ENCODE measurements at places on chromosomes 3 and 15.

GRCh38 chr3:37582086-37582485 is 279.6 kb upstream of the CTDSPL start:
- no peak for DNase-seq

DNA sequence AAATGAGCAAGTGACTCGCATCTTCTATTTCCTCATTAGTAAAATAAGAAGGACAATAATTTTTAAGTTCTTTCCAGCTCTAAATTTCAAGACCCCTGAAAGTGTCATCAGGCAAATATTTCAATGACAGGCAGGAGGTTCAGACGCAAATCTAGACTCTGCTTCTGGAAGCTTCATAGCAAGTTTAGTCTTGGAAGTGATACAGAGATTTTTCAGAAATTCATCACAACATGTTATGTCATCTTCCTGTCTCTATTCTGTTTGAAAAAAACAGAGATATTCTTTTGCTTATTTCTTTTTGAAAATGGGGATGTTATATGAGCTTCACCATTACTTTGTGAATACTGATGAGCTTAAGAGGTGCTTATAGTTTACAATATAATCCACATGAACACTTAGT is 74.0 kb downstream of the C3orf85 start:
- DNase-seq: no peak

GRCh38 chr15:58146749-58147148 is 8.6 kb downstream of the AQP9 start:
- no peak for DNase-seq

GRCh38 chr3:190617185-190617584 is 103.3 kb downstream of the IL1RAP start:
- no peak for DNase-seq

GRCh38 chr3:100079328-100079727 is 35.0 kb downstream of the FILIP1L start:
- DNase-seq: no peak

DNA sequence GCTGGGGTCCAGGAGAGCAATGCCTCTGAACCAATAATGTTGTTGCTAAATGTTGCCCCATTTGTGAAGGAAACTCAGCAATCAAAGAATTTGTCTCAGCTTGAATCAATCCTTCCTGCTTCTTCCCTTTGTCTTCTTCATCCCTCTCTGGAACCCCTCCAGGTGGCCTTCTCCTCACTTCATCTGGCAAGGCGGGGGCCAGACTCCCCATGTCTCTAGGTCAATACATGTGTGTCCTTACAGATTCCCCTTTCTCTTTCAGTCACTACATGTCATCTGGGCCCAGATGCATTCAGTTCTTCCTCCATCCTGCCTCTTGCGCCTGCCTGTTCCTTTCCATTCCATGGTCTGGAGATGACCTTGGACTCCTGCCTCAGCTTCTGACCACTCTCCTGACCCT is 8.0 kb upstream of the LTF start:
- no peak for DNase-seq

GRCh38 chr3:104909198-104909597 is 457.5 kb upstream of the ALCAM start:
- no peak for DNase-seq

- DNase-seq: no peak
These were observed 293.6 kb downstream of the FGF12 start for GRCh38 chr3:192433704-192434103.

DNA sequence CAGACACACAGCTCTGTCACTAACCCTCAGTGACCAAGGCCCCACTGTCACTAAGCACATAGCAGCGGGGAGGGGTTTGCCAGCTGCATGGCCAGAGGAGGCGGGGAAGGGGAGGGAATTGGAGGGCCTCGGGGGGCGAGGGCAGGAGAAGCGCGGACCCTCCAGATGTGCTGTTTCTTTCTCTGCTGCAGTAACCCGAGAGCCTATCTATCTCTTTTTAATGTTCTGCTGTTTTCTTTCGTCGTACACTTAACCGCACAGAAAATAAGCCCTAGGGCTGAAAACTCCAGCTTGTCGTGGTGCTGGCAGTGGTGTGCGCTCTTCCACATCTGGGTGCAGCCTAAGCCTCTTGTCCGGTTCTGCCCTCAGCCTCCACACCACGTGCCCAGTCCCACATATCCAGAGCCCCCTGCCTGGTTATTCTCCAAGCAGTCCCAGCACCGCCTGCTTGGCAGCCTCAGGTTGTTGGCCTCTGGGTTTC is 51.1 kb downstream of the BDH1 start:
- DNase-seq: no peak

DNA sequence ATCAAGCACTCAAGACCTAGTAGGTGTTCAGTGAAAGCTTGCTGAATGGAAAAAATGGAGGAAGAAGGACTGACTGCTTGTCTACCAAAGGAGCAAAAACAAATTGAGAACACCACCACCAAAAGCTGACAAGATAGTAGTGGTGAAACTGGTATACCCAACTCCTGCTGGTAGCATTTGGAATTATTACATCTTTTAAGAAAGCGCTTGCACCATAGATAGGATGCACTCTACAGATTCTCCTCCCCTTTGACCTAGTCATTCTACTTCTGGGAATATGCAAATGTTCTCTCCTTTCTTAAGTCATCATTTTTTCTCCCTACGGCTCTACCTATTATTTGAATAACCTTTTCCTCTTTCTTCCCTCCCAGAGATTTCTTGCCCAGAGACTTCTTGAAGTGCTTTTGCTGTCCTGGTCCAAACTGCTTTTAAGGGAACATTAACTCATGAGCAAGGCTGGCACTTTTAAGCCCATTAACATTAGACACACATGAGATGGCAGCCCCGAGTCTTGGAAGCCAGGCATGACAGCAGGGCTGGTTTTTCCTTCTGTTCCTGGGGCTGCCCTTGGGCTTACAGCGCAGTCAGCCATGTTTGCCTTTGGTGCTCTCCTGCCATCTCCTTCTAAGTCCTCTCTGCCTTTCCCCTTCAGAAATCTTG is 75.0 kb upstream of the TLE3 start:
- no peak for DNase-seq

GRCh38 chr3:59517388-59517787 is 467.6 kb upstream of the CFAP20DC start:
- no peak for DNase-seq

- no peak for DNase-seq
These were observed 20.3 kb downstream of the GYG1 start for GRCh38 chr3:149011676-149012075.

DNA sequence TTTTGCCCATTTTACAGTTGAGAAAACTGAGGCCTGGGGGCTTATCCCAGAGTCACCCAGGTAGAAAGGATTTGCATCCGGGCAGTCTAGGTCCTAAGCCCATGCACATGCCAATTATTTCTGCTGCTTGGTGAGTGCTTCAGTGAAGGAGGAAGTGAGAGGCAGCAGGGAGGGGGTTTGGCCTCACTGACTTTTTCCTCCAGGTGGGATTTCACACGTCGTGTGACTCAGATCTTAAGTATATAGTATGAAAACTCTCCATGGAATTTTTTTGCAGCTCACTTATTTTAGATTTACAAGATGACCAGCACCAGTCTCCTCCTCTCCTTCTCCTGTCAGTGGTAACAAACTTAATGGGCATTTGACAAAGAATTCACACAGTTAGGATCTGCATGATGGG is 4.6 kb downstream of the ITGA11 start:
- DNase-seq: no peak

DNA sequence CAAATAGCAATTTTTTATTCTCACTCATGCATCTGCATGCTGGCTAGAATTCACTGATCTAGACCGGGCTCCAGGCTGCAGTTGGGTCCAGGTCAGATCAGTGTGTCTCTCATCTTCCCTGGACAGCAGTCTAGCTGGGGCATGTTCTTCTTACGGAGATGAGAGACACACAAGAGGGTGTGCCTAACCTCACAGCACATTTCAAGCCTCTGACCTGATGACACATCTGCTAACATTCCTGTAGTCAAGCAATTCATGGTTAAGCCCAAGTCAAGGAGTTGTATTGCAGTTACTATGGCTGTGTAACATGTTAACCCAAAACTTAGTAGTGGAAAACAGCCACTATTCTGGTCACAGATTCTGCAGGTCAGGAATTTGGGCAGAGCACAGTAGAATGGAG is 13.1 kb downstream of the BSN start:
- DNase-seq: no peak

DNA sequence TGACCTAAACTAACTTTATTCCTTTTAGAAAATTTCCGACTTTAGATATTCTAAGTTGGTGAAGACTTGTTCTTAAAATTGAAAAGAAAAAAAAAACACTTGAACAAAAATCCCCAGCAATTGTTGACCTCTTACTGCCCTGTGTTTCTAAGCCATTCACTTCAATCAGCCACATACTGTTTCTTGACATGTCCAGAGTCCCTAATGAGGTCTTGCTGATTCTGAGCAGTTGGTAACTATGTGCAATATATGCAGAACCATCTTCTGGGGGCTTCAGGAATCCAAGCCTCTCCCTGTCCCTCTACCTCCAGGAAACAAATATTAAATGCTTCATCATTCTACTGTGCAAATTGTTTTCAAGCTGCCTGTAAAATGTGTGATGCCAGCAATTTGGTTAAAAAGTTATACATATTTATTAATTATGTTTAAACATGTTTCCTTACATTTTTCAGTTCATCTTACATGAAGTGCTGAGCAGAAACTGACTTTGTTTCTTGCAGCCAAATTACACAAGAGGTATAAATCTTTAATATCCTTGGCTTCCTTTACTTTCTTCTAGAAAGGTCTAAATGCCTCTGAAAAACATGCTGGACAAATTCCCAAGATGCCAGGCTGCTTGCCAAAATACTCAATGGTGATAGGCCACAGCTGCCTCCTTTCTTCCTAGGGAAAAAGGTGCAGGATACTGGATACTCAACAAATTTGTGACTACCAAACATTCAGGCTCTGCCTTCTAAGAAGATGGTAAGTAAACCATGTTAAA is 19.8 kb upstream of the GYG1 start:
- DNase-seq: no peak

- no peak for DNase-seq
These were observed 44.4 kb upstream of the LARS2 start for GRCh38 chr3:45343947-45344346.

DNA sequence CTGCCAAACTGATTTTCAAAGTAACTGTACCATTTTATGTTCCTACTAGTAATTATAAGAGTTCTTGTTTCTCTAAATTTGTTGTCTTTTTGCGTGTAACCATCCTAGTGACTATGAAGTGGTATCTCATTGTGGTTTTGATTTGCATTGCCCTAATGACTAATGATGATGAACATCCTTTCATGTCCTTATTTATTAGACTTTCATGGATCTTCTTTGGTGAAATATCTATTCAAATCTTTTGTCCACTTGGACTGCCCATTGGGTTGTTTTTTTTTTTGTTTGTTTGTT is 3.6 kb downstream of the OXSR1 start:
- DNase-seq: no peak

GRCh38 chr3:51371943-51372557 is 13.0 kb upstream of the MANF start:
- DNase-seq: peak; percentile 44

DNA sequence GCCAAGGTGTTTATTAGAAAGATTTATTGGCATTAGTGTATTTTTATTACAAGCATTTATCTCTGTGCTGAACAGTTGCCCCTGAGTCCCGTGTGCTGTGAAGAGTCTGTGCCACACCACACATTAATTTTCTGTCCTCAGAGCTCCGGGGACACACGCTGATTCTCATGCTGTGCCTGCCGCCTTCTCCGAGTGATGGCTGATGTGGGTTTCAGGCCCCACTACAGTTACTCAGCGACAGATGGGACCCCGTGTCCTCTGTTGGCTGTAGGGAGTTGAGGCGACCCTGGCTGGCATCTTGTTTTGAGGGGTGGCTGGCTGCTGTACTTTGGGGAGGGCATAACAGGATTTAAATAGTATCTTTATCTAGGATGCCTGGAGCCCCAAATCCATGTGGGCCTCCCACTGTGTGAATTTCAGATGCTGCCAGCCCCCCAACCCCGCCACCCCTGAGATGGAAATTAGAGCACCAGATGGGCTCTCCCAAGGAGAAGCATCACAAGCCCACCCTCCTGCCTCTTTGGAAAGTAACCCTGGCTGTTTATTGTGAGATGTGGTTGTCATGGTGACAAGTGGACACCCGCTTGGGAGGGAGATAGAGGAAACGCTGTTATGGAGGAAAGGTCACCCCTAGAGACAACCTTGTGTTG is 185.6 kb downstream of the APBA2 start:
- no peak for DNase-seq

- DNase-seq: no peak
These were observed 92.1 kb downstream of the XRN1 start for GRCh38 chr3:142355692-142356091.

GRCh38 chr15:77974098-77974414 is 103.5 kb downstream of the TBC1D2B start:
- DNase-seq: no peak

GRCh38 chr3:14538451-14539088 is 1.6 kb downstream of the GRIP2 start:
- DNase-seq: no peak

DNA sequence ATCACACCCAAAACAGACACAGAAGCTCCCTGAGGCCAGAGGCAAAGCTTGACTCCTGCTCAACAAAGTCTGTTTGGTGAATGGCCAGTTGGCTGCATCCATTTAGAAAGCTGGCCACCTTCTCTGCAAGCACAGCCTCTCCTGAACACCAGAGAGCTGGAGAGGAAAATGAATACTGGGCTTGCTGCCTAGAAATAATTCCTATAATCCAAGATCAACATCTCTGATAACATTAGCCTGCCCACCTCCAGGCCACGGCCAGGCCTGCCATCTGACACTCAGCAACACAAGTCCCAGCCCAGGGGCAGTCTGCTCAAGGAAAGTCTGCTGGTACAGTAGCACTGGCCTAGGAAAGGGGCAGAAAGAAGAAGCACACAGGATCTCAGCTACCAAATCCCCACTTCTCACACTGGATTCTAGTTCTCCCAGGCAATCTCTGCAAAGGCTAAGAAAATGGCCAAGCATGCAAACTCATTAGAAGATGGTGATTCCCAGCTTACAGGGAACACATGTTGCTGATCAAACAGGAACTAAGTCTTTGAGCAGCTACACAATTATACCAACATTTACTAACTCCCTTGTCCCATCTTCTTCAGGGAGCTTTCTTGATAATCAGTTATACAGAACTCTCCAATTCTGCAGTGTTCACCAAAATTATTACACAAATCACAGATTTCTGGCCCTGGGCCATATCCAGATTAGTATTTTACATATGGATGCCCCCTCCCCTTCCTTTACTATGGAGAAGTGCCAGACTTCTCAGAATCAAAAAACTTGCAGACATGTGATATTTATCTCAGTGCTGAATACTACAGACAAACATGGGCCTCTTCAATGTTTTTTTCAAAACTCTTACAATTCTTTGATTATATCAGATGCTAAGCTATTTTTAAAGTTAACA is 9.9 kb downstream of the TBC1D2B start:
- no peak for DNase-seq

DNA sequence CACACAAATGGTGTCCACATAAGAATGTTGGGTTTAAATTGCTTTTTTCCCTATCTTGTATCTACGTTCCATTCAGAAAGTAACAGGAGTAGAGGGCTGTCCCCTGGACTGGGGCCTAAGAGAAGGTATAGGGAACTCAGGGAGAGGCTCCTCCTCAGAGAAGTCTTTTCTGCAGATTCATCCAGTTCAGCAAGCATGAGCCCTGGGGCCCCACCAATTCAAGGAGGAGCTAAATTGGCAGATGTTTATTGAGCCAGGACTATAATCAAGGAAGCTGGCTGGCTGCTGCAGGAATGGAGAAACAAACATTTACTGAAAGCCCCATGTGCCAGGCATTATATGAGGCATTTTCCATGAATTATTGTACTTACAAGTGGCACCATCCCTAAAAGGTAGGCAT is 22.1 kb upstream of the LARS2 start:
- DNase-seq: no peak
